ENCODE measurements at places on chromosomes 1 and 21.

- DNase-seq = no peak
Observed at GRCh38 chr1:193929374-193930033, 743.1 kb upstream of the B3GALT2 start.

- no peak for DNase-seq
Observed at GRCh38 chr1:33305816-33306652, 14.9 kb downstream of the A3GALT2 start.

DNA sequence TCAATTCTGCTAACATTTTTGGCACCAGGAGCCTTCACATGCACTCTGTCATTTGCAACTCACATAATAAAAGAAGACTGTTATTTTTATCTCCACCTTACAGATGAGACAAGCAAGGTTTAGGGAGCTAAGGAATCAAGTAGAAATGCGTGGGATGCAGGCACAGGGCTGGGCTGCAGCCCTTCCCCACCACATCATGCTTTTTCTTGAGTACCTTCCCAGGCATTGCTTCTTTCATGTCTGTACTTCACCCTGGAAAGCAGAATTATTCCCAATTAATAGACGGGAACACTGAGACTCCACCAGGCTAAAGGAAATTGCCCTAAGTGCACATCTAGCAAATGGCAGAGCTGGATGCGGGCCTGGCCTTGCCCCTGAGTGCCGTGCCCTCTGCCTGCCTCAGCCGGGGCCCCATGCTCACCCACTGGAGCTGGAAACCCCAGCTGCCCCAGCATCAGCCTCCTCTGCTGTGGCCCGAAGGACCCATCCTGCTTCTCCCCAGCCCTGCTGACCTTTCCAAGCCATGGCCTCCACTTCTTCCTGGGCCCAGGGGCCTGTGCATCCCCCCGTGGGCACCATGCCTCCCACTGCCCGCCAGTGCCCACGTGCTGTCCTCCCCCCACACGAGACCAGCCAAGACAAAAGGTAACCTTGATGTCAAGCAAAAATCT, 257.5 kb downstream of the TOMM20 start:
- peak; percentile 19 for DNase-seq

DNA sequence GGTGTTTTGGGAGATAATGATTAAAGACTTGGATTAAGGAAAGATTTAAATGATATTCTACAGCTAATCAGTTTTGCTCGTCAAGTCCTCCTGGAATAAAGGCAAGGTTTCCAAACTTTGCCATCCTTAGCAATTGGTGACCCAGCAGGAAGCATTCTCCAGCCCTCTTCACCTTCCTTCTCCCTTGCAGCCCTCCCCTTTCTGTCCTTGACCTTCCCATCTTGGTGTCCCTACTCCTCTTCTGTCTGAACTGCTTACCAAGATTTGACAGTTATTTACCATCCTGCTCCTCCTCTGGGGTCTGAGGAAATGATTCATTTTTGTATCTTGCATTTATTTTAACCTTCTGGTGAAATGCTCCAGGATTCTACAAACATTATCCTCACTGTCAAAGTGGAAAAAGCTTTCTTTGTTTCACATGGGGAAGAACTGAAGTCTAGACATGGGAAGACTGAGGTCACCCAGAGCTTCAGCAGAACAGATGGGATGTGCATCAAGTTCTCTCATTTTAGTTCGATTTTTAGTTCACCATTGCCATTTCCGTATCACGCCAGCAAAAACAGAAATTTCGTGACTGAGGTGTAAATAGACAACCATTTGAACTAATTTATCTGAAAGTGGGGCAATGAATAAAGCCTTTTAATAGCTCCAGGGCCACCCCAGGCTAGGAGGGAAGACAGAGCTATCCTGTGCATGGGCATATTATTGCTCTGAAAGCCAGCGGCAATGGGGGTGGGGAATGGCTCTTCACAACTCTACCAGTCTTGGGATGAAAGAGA, 504.4 kb upstream of the PLXNA2 start:
- no peak for DNase-seq

- DNase-seq = no peak
Observed at GRCh38 chr1:183872403-183872802, 67.5 kb downstream of the RGL1 start.

GRCh38 chr21:22019766-22020165, 1021.6 kb downstream of the NCAM2 start:
- DNase-seq = no peak

GRCh38 chr1:36322786-36323635, 434 bp downstream of the EVA1B start:
- peak; percentile 50 for DNase-seq

DNA sequence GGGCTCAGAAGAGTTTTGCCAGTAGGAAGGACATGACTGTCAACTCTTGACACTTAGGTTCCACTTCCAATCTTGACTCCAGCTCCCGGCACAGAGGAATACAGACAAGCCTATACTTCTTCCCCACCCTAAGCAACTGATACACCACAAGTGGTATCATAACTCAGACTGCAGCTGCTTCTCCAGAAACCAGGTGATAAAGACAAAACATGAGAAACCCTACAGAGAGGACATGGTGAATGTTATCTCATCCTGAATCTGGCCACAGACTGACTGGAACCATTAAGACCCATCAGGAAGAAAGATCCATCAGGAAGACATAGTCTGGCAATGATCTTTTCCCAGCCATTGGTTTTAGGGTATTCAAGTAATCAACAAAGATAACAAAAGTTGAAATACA, 13.8 kb downstream of the PAXBP1 start:
- no peak for DNase-seq
